Stimulated activated naive CD8-positive, alpha-beta T cell treated with anti-CD3 and anti-CD28 coated beads, Interleukin-15, Interleukin-2, amounts not matched to agents 100 U/mL and 50 U/mL, for 24 hours (primary cell): ENCODE measurements at places on chromosomes 2 and 18.

DNA sequence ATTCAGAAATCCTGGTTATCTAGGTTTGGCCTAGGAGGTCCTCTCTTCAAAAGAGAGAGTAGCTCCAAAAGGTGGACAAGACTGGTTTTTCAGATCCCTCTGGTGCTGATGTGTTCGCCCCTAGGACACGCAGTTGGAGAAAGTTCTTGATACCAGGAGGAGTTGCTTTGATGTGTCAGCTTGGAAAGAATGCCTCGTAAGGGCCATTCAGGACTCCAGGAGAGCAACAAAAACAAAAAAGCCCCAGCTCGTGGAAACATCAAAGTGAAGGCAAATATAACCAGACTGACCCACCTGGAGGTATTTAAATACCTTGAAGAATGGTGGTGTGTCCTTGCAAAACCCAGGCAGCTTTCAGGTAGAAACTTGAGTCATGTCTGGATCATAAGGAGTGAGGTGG is 12.5 kb upstream of the LBH start:
- DNase-seq, result no peak

- DNase-seq, result no peak
These were observed 142.2 kb downstream of the PKP4 start for GRCh38 chr2:158598862-158599517.

DNA sequence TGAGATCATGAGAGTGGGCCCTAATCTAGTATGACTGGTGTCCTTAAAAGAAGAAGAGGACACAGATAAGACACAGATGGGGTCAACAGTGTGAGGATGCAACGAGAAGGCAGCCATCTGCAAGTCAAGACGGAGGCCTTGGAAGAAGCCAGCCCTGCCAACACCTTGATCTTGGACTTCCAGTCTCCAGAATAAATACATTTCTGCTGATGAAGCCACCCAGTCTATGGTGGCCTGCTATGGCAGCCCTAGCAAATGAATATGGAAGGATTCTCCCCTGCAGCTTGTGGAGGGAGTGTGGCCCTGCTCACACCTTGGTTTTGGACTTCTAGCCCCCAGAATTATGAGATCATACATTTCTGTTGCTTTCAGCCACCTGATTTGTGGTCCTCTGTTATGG is 12.3 kb downstream of the CTIF start:
- DNase-seq, result no peak

- peak; percentile 44 for DNase-seq
These were observed 39.6 kb downstream of the TTC39C start for GRCh38 chr18:24054130-24054529.

DNA sequence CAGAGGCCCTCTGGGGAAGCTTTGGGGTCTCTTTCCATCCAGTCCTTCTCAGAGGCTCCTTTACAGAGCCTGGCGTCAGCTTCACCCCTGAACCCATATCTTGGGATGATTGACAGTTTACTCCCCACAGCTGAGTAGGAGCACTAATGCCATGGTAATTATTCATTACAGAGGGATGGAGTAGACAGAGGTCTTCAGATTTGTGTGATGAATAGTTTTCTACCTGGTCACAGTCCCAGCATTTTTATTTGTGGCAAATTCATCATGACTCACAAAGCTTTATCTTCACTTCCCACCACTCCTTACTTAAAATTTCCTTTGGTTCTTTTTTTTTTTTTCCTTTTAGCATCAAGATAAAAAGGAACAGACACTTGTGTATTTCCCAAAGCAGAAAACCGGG is 104.2 kb downstream of the CCDC85A start:
- DNase-seq, result no peak

- no peak for DNase-seq
These were observed 52.4 kb downstream of the DPP4 start for GRCh38 chr2:162021516-162022058.

DNA sequence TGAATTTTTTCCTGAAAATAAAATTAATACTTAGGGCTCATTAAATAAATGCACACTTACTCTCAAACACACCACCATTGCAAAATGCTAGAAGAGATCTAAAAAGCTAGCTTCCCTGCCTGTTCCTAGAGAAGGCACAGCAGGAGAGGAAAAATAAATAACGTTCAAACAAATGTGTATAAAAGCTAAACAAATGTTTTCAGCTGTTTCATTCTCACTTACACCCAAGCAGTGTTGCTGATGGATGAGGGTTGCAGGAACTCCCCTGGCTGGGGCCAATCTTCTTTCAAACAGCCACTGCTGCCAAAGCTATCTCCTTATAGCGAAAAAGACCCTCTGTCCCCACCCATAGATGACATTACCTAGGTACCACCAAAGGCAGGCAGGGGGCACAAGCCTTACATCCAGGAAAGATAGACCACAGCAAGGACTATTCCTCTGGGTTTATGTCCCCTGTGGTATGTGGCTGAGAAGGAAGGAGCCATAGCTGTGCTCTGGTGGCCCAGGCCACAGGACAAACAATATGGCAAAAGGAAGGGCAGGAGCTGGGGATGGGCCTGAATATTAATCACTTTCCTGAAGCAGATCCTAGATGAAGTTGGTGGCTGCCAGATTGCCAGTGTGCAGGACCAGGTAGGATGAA is 214.6 kb downstream of the TTC32 start:
- no peak for DNase-seq

GRCh38 chr2:217943446-217944321 is 59.1 kb downstream of the TNS1 start:
- DNase-seq, result no peak
